ENCODE measurements at places on chromosomes 3 and 15.
A peak's percentile ranks its signal among the peaks of the same experiment; 100 is the strongest.

- no peak for DNase-seq
These were observed 16.3 kb upstream of the ATP13A3 start for GRCh38 chr3:194503081-194503531.

- peak; percentile 69 for DNase-seq
These were observed 1.0 kb downstream of the RASL12 start for GRCh38 chr15:65066635-65067316.

- no peak for DNase-seq
These were observed 270.7 kb upstream of the SLITRK3 start for GRCh38 chr3:165466856-165467255.

DNA sequence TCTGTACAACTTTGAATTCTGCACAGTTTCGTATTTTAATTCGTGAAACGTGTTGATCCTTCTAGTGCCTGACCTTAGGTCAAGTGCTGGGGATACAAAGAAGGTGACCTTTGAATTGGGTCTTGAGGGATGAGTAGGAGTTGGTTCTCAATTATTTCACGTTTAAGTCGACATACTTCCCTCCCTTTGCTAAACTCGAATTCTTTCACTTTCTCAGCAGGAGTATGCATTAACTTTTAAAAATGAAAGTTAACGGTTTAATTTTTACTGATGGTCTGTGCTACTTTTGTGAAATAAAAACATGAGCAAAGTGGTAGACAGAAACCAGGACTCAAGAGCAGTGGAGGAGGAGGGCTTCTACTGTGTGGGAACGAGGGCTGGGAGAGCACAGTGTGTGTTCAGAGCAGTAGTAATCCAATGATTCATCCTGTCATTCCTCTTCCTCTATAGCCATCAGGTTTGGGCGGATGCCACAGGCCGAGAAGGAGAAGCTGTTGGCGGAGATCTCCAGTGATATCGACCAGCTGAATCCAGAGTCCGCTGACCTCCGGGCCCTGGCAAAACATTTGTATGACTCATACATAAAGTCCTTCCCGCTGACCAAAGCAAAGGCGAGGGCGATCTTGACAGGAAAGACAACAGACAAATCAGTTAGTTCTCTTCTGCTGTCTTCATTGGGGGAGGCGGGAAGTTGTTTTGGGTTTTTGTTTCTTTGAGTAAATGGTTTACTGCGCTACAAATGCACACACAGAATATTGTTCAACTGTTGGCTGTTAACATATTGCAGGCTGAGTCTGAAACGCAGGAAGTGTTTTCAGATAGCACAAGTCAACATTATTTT lies 78.6 kb upstream of the TSEN2 start:
- peak; percentile 85 for DNase-seq

DNA sequence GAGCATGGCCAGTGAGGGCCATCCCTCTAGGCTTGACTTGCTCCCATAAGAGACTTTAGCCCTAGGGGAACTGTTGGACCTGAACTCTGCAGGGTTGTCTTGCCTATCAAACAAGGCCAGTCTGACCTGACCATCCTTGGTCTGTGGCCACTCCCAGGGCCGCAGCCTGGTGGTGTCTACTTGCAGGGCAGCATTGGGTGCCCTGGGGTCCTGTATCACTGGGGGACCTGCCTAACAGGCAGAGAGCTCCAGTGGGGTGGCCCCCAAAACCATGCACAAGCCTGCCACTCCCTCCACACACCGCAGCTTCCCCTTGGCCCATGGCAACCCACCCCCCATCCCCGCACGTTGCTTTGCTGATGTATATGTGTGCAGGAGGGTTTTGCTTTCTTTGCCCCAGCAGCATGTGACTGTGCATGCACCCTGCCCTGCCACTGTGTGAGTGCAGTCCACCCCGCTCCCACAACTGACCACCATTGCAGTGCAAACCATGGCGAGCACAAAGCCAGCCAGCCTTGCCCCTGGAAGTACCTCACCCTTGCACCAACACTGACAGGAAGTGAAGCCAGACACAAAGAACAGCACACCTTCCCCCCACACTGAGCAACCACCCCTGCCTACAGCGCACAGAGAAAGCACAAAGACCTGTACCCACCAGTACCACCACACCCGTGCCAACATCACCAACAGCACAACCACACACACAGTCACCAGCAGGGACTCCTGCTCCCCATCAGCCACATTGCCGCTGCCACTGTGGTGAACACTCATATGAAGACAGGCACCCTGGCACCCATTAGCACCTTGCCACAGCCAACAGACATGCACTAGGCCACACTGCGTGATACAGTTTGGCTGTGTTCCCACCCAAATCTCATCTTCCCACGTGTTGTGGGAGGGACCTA lies 88.8 kb downstream of the SENP7 start:
- DNase-seq: no peak

DNA sequence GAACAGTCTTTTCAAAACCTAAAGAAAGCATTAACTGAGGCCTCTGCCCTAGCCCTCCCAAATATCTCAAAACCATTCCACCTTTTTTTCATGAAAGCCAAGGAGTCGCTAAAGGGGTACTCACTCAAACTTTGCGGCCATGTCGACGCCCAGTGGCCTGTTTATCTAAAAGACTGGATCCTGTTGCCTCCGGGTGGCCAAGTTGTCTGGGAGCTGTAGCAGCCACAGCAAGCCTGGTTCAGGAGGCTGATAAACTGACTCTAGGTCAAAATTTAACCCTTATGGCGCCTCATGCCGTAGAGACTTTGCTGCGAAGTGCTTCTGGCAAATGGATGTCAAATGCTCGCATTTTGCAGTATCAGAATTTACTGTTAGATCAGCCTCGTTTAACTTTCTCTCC lies 39.5 kb downstream of the ZBTB11 start:
- no peak for DNase-seq

DNA sequence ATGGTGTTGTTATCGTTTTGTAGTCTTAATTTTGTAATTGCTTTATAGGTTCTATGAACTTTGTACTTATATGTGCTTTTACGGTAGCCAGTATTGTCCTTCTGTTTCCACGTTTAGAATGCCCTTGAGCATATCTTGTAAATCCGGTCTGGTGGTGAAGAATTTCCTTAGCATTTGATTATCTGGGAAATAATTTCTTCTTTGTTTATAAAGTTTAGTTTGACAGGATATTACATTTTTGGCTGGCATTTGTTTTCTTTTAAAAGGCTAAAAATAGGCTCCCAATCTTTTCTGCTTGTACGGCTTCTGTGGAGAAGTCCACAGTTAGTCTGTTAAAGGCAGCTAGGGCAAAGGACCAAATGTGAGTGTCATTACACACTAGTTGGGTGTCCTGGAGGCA lies 36.7 kb downstream of the SPESP1 start:
- DNase-seq: no peak

GRCh38 chr15:92429378-92430068 lies 35.8 kb downstream of the ST8SIA2 start:
- DNase-seq: no peak

GRCh38 chr3:60456180-60456579 lies 795.1 kb downstream of the FHIT start:
- DNase-seq: no peak

DNA sequence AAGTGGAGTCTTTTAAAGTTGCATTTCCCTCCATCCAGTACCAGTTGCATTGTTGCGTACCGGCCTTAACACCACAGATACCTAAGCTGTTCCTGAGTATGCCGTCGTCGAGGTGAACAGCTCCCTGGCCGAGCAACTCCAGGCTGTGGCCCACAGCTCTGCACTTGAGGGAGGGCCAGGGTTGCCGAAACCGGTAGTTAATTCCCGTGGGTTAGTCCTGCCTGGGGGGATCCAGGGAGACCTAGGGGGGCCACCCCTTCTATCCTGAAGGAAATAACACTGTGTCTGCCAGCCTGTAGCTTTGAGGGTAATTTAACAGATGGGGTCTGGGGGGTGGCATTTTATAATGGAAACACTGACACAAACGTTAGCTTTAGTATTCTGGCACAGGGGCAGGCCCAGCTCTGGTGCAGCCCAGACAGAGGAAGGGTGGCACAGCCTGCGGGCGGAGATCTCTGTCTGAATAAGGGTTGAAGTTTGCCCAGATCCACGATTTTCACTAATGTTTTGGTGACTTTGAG lies 60.8 kb downstream of the RGMA start:
- peak; percentile 76 for DNase-seq

- no peak for DNase-seq
These were observed 33.1 kb upstream of the GASK1A start for GRCh38 chr3:42946050-42946449.

- no peak for DNase-seq
These were observed 104.5 kb downstream of the IGF2BP2 start for GRCh38 chr3:185720326-185720725.

- DNase-seq: no peak
These were observed 976 bp upstream of the NUP210 start for GRCh38 chr3:13420831-13421765.

GRCh38 chr15:84654689-84655453 lies 788 bp upstream of the WDR73 start:
- DNase-seq: peak; percentile 81

- no peak for DNase-seq
These were observed 339.2 kb upstream of the ONECUT1 start for GRCh38 chr15:53129121-53129904.

GRCh38 chr3:69013253-69014021 lies at the start of gene EOGT:
EOGT (minus strand) TSS chr3:69013684; CDS start chr3:69009846, 3,838 bp downstream.
- peak; percentile 96 for DNase-seq

DNA sequence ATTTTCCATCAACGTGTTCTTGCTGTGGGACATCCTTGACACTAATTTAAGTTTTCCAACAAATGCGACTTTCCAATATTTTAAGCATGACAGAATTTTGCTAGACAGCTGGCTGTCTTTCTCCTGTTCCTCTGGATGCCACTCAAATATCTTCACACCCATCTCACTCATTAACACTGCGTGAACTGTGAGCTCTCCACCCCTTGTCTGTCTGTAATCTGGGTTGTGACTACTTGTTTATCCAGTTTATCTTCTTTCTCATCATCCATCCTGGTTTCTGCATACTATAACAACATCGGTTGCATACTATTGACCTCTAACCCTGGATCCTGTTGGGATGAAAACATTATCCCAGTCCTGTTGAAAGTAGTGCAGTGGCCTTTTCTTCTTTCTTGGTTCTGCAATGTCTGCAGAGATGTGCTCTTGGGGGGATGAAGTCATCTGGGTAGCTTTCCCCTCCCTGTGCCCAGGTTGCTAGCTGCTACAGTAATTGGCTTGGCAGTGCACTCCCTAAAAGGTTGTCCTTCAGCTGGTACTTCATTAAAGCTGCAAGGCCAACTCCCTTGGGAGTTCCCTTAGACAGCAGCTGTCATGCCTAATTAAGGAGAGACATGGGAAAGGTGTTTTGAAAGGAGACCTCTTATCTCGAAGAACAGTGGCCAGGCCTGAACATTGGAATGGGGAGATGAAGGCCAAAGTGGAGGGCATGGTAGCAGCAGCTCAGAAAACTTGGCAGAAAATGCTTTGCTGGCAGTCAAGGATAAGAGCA lies 24.7 kb downstream of the KAT2B start:
- no peak for DNase-seq

DNA sequence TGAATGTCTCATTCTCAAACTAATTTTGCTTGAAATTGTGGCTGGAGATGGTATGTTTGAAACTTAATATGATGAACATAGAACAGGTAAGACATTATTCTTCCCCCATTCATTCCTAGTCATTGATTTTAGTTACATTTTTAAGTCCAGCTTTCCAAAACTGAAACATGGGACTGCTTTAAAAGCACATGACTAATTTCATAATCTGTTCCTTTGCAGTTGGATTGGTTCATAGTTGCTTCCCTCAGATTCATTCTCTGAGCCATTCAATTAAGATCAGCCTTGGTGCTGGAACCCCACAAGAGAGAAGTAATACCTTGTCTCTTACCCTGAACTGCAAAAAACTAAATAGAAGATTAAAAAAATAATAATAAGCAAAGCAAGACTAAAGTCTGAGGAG lies 87.5 kb upstream of the TGFBR2 start:
- no peak for DNase-seq

DNA sequence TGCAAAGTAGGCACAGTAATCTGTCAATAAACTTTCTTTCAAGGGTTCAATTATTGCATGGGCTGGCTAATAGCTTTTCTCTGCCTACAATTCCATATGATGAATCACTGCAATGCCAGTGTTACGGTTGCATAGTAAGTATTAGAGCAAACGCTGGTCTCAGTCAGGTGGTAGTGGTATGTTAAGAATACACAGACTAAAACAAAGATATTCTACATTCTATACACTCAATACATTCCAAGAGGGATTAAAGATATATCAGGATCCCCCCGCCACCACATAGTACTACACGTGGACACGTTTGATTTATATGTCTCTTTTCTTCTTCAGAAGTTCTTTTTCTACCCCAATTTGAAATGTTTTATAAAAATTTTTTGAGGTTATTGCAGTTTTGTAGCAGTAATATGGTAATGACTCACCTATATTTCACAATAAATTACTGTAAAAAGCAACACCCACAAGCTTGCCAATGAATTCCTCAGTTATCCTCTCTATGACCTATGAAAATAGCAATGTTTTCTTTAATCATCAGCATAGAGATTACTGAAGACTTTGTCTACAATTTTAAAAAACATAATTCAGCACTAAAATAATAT lies 68.2 kb downstream of the CD200R1L start:
- DNase-seq: no peak

GRCh38 chr3:14457999-14458398 lies 55.6 kb downstream of the SLC6A6 start:
- DNase-seq: no peak

- DNase-seq: no peak
These were observed 6.0 kb upstream of the RLBP1 start for GRCh38 chr15:89227425-89227824.

DNA sequence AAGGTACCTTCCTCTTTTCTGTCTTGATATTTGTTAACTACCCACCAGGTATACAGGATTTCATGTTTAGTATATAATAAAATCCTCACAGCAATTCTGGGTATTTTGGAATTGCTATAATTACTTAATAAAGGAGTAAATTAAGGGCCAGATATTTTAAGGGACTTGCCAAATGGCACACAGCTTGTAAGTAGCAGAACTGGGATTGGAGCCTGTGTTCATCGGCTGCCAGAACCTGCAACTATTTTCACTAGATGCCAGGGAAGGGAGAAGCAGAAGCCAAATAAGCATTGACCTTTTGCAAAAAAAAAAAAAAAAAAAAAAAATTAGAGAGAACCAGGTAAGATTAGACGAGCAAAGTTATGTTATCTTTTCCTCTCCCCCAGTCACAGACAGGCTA lies 683.3 kb upstream of the CADM2 start:
- DNase-seq: no peak

GRCh38 chr3:31305340-31305739 lies 227.4 kb upstream of the STT3B start:
- DNase-seq: no peak

DNA sequence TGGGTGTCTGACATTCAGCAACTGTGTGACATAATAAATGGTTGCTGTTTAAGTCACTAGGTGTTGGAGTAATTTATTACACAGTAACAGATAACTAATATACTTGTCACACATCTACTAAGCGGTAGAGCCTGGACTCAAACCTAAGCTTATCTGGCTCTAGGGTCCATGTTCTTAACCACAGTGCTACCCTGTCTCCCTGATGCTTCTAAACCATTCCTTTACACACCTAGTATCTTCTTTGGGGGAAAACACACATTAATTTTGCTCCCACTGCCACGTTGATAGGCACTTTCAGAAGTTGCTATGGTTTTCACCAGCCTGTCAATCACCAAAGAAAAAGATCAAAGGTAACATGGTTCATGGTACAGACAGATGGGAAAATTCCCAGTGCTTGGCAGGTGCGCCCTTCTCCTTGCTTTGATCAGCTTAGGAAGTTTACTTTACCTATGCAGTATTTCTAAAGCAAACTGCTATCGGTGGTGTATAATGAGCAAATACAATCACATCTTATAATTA lies 150.8 kb downstream of the PDZRN3 start:
- no peak for DNase-seq

- DNase-seq: no peak
These were observed 54.3 kb upstream of the SLC24A5 start for GRCh38 chr15:48066456-48066855.

GRCh38 chr15:65318870-65319356 lies 14.4 kb downstream of the RNU5B-1 start:
- DNase-seq: peak; percentile 65
